ENCODE measurements at places on chromosomes 1 and 21.

GRCh38 chr1:79460773-79461436 is 454.4 kb upstream of the ADGRL4 start:
- no peak for DNase-seq

- DNase-seq, result no peak
Measured at GRCh38 chr1:21160263-21160796, 16.4 kb downstream of the EIF4G3 start.

DNA sequence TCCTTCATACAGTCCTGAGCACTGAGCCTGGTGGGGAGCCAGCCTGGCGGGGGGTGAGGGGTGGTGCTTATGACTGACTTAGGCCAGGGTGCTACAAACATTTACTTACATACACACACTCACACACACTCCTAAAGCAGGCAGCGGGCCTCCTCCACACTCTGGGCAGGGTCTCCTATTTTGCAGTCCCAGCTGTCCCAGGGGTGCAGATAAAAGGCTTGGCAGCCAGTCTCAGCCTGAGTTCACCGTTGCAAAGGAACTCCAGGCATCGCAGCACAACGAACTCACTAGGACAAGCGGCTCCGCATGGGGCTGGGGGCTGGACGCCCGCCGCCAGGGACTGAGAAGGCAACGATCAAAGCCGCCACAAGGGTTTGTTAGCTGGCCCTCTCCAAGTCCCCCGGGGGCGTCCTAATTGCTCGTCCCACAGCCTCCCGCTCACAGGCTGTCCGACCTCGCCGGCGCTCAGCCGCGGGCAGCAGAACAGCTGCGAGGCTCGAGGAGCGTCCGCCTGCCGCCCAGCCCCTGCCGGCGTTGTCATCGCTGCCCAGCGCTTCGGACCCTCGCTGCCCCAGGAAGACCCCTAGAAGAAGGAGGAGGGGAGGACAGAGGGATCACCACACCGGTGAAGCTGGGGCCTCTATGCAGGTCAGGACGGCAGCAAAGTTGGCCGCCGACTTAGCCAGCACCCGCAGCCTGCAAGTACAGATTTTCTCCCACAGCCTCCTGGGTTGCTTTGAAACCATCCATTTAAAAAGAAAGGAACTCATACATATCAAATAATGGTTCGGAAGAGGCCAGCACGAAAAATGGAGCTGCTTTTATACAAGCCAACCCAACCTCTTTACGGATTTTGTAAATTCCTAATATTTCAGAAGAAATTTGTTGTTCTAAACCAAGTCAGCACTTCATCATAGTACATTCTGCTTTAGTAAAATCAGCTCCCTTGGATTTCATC is 6.2 kb downstream of the BARHL2 start:
- DNase-seq, result no peak

DNA sequence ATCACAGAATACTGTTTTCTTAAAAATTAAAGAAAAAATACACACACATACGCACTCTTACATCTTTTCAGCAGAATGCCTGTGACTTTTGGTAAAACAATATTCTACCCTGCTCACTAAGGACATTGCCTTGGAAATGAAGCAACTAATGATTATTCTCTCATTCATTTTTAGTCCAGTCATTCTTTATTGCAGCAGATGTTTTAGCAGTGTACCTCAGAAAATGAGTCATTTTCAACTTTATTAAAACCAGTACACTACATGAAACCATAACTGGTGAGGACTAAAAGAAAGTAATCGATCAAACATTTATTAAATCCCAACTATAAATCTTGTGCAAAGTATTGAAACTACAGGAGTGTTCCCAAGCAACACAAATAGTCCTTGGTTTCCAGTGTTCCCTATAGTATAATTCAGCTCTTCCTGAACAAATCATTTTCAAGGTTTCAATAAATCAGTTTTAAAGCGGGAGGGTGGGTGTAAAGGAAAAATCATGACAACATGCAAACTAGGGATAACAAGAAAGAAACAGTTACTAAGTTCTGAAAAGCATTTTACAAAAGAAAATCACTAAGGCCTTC is 114.2 kb downstream of the ADGRL4 start:
- no peak for DNase-seq

GRCh38 chr1:47533793-47534328 is 96.0 kb downstream of the FOXD2 start:
- DNase-seq, result no peak

DNA sequence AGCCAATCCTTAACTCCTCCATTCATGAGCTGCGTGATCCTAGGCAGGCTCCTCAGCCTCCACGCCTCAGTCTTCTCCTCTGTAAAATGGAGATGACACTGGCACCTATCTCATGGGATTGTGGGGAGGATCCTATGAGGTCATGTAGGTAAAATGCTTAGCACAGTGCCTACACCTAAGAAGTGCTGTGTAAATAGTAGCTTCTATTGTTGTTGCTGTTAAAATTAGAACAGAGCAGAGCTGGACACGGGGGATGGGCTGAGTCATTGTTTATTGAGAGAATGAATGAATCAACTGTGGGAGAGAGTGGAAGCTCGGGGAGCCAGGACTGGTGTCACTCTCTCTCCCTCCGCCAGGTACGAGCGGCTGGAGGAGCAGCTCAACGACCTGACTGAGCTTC is 43.0 kb downstream of the TMCC2 start:
- peak; percentile 85 for DNase-seq

- no peak for DNase-seq
Measured at GRCh38 chr1:200474633-200475032, 64.8 kb upstream of the ZNF281 start.

DNA sequence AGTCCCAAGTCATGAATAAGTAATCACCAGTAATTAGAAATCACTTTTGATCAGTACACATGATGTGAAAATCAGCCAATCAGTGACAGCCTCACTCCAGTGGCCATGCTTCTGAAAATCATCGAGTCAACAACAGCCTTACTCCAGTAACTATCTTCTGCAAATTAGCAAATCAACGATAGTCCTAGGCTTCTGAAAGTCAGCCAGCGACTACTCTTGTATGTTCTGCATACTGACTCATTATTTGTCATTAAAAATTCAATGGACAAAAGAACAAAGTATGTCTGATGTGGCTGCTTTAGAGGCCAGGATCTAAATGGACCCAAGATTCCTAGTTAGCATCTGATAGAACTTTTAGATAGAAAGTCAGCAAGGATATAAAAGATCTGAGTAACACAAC is 102.5 kb downstream of the GPR52 start:
- DNase-seq, result no peak
